ENCODE measurements at places on chromosomes 7 and 10.

DNA sequence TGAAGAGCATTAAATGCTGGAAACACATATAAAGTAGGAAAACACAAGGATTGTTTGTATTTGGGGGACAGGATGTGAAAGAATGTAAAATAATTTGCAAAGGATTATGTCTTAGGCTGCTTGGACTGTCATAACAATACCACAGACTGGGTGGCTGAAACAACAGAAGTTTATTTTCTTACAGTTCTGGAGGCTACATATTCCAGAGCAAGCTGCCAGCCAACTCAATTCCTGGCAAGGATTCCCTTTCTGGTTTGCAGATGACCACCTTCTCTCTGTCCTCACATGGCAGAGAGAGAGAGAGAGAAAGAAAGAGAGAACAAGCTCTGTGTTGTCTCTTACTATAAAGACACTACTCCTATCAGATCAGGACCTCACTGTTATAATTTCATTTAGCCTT is 8.8 kb upstream of the LAMB4 start:
- no peak for DNase-seq

- DNase-seq, result no peak
Measured at GRCh38 chr10:26025523-26025922, 91.5 kb downstream of the MYO3A start.

GRCh38 chr7:136294977-136295376 is 317.8 kb upstream of the MTPN start:
- no peak for DNase-seq

DNA sequence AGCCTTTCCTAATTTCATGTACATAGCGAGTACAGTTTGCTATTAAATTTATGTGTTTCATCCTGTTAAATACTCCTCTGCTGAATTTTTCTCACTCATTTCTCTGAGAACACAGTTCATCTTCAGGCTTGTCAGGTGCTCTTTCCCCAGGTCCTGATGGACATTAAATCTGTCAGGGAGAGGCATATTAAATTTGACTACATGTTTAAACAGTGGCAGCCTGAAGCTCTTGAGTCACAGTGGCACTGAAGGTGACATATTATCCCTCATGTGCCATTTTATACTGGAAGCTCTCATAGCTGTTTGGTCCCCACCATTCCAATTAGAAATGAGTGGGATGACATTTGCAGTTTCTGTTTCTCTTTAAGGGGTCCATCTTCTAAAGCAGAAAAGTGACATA is 1089.6 kb upstream of the SORCS1 start:
- DNase-seq, result no peak

- DNase-seq, result no peak
Measured at GRCh38 chr10:58932126-58932525, 244.3 kb upstream of the PHYHIPL start.

DNA sequence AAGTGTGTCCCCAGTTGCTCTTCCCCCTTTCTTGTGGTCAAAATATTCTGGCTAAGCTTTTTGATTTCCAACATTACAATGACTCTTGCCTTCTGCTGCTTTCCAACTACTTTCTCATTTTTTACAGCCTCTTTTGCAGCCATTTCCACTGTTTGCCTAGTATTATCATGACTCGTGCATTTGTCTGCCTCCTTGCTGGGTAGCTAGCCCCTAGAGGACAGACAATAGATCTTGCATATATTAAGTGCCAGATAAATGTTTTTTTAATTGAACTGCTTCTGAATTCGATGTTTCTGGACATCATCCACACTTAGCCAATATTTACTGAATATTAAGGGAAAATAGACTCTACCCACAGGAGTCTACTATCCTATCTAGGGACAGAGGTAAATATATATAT is 124.5 kb downstream of the POU6F2 start:
- DNase-seq, result no peak

DNA sequence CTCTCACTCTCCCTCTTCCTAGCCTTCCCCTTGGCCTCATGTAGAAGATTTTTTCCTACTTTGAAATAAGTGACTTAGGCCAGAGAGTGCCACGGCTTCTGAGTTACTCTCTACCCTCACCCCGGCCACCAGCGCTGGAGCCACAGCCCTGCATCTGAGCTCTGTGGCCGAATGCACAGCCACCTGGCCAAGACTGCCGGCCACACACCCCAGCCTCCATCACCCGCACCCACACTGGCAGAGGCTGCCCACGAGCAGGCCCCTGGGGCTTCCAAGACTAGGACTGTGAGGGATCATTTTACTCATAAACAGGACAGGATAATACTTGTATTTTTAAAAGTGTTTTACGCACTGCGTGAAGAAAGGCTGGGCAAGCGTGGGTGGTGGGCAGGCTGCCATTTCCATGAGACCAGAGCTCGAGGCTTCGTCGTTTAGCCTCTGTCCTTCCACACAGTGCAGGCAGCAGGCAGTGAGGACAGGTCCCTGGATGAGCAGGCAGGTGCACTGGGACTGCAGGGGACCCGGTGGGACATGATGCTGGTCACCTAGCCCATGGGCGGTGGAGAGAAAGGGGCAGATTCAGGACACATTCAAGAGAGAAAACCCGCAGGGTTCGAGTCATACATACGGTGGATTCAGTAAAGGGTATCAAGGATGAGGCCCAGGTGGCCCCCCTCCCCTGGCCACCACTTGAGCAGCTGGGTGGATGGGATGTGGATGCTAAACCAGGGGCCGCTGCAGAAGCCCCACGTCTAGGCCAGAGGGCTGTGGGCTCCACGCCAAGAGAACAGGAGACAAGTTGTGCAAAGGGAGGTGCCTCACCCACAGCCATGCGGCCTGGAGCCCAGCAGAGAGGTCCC is 35.5 kb upstream of the RNF32 start:
- DNase-seq, result no peak

DNA sequence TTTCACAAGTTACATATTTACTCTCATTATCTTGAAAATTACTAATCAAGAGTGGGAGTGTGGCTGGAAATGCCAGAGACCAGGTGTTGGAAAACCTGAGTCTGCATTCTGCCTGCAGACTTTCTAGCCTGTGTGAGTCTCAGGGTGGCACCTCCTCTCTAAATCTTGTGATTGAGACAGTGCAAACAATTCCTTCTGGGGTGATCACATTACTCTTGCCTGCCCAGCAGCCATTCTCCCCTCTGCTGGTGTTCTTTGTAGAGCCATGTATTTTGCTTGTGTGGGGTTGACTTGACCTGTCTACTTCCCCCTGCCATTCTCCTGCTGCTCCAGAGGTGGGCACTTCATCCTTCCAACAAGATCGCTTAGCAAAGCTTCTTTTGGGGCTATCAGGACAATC is 101.1 kb downstream of the RAPGEF5 start:
- DNase-seq, result no peak

DNA sequence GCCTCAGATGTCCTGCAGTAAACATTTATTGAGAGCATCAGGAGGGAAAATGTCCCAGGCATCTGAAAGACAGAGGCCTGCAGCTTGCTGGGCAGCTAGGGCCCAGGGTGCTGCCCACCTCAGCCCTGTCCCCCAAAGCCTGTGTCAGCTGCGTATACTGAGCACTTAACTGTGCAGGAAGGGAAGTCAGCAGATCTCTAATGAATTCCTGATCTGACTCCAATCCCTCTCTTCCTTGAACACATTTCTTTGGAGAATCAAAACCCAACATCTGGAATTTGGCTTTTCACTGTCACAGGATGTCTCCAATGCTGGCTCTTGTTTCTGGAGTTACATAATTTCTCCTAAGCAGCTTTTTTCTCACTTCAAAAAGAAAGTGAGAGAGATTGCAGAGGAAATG is 364.7 kb upstream of the NFE2L3 start:
- DNase-seq, result no peak

DNA sequence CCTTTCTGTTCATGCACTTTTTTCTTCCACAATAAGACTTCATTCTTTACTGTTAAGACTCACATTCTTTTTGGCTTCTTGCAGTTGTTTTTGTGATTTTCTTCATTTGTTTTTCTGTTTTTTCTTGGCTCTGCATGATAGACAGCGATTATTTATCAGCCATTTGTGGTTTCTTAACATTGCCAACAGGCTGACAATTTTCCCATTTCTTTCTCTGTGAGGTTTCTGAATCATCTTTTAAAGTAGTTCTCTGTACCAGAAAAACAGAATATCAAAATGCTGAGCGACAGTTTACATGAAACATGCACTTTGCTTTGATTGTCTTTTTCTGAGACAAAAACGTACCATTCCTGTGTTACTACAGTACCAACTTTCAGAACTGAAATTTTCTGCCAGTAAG is 334.2 kb upstream of the MAGI2 start:
- DNase-seq, result no peak

DNA sequence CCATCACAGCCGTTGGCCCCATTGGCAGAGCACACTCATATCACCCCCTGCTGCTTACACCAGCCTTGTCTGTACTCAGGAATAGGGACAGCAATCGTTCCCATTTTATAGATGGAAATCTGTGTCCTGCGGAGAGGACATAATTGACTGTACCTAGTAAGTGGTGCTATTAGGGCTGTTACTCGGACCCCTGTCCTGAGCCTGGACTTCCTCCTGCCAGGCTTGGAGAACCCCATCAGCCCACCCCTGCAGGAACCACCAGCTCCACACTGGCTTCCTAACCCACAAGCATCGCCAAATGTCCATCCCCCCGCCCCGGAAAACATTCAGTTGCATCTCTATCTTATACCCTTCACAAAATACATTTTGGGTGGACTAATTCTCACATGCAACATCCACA is 139.8 kb upstream of the RET start:
- DNase-seq, result no peak

DNA sequence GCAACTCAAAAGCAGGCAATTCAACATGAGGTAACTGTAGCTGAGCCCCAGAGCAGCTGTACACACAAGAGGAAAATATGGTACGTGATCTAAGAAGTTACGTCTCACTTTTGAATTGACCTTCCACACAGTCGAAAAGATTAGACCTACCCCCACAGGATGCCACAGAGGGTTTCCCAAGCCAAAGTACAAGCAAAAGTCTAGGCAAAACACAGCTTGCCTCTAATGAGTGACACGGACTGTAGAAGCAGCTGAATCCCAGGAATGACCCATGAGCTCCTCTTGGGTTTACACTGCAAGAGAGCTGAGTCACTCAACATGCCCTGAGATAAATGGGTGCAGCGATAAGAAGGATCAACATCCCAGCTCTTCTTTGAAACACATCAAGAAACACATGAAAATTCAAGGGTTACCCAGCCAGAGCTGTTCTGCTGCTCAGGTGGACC is 9.8 kb downstream of the CREB3L2 start:
- no peak for DNase-seq
